ENCODE measurements at places on chromosomes 4 and X.

DNA sequence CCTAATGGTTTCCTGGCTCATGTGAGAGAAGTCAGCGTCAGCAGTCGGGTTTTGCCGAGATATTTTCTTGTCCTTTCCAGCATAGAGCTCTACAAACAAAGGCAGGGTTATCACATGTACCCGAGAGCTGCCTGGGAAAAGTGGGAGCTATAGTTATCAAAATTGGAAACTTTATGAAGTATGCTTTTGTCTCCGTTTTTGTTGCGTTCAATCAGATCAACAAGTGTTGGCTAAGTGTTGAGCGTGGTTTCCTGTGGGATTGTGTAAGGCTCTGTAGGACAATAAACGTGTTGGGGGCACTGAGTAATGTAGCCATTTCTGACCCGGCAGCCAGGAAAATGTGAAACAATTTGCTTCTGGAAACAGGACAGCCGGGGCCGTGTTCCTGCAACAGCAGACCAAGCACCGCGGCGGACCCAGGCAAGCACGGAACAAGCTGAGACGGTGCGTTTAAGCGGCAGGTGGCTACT lies at the start of gene BMX:
BMX (plus strand) TSS at position 311 of the 470 bp plus-strand sequence. CDS start 7,547 bp downstream, outside the sequence.
- DNase-seq = no peak

GRCh38 chrX:33156152-33156726 lies 55.1 kb downstream of the DMD start:
- no peak for DNase-seq

DNA sequence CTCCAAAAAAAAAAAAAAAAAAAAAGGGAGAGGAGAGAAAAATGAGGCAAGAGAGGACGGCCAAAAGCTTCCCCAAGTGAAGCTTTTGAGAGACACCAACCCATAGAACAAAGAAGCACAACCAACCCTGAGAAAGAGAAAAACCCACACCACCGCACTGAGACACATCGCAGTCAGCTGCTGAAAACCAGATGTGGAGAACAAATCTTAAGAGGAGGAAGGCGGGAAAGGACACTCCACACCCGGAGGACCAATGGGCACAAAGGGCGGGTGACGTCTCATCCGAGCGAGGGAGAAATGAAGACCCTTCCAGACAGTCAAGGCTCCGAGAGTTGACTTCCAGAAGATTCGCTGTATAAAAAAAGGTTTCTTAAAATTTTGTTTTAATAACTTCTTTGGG lies 112.1 kb downstream of the AFAP1 start:
- no peak for DNase-seq

DNA sequence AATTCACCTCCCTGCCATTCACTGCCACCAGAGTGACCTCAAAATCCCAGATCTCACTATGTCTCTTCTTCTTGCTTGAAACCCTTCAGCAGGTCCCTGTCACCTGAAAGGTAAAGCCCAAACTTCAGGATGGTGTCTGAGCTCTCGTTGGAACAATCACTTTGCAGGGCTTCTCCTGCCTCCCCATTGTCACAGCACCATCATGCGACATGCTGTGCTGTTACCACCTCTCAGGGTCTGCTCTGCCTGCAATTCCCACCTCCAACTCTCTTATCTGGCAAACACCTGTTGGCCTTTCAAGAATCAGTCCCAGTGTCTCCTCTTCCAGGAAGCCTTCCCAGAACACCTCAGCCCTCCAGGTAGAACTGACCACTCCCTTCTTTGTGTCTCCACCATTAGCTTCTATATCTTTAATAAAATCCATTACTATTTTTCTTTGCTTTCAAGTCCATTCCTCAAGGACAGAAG lies 46.2 kb downstream of the SEL1L3 start:
- DNase-seq = no peak

DNA sequence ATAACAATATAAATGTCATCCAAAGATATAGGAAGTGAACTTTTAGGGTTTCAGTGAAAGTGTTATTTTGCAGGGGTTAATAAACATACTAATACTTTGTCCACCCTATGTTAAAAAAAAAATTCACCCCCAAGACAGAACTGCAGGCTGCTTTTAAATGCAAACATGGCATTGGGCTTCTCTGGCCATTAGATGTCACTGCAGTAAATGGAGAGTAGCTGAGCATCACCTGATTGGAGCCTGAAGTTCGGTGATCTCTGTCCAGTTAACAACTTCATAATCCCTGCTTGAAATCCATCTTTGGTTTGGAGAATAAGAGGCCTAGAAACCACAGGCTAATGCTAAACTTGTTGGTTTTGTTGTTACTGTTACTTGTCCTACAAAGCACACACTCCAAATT lies 18.7 kb downstream of the SLC25A43 start:
- DNase-seq = no peak

DNA sequence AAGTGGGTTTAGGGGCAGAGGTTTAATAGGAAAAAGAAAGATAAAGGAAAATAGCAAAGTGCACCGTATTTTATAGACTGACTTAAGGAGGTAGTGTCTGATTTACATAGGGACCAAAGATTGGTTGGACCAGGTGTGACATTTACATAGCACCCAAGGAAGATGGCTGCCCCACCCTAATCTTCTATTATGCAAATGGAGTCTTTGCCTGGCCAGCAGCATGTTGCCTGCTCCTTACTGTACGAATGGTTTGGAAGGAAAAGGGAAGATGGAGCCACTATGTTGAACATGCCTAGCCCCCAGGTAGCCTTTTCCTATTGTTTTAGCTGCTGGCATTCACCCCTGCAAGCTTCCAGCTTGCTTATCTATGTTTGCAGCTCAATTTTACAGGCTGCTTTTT lies 146.2 kb upstream of the PDE5A start:
- DNase-seq = no peak

DNA sequence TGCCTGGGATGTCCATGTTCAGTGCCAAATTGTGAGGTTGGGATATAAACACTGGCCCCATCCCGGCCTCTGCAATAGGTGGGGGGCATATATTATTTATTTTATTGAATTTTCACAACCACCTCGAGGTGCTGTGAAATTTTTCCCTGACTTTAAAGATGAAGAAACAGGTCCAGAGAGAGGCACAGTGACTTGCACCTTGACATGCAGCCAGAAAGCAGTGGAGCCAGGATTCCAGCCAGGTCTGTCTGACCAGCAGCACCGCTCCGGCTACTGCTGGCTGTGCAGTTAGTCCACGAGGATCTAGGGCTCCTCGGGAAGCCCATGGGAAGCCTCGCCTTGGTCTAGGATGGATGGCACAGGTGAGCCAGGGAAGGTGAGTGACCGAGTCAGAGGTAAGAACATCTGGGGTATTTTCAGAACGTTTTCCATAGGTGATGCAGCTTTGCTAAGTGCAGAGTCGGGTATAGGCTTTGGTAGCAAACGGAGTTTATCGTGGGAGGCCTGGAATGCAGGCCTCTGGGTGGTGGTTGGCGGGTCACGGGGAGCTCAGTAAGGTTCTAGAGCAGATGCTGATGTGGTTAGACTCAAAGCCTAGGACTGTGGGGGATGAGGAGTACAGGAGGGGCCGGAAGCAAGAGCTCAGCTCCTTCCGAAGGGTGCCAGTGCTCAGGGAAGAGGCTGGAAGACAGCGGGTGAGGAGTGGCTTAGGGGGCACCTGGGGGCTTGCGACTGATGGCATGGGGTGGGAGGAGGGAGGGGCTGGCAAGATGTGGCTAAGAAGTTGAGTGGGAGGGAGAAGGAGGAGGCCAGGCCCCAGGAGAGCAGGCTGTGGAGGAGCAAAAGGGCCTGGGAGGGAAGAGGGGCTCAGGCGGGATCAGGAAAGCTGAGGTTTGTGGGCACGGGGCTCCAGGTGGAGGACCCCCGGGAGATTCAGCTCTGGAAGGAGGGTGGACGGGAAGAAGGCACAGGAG lies 107.7 kb upstream of the LRPAP1 start:
- DNase-seq = no peak

GRCh38 chrX:94655180-94655579 lies 981.2 kb downstream of the FAM133A start:
- DNase-seq = no peak

- DNase-seq = no peak
These were observed 6.8 kb downstream of the GABRA3 start for GRCh38 chrX:152444338-152444737.

- DNase-seq = no peak
These were observed 85.1 kb downstream of the PDLIM5 start for GRCh38 chr4:94536649-94537469.

GRCh38 chr4:162707962-162708361 lies 458.7 kb downstream of the NAF1 start:
- DNase-seq = no peak

- no peak for DNase-seq
These were observed 260.1 kb downstream of the EVC2 start for GRCh38 chr4:5448221-5448620.

DNA sequence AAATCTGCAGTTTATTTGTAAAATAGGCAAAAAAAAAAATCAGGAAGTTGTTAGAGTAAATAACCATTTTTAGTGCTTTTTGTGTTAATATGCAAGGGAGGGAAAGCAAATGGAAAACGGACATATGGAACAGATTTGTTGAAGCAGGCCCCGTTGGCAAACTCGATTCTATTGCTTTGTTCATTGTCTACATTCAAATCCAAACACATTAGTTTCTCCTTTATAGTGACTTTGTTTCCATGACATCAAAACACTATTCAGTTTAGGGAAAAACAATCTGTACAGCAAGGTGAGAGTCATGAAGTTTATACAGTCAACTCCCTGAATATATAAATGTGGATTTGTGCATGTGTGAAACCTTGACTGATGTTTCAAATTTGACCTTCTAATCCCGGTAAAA lies 142.2 kb downstream of the FAM47A start:
- DNase-seq = no peak

DNA sequence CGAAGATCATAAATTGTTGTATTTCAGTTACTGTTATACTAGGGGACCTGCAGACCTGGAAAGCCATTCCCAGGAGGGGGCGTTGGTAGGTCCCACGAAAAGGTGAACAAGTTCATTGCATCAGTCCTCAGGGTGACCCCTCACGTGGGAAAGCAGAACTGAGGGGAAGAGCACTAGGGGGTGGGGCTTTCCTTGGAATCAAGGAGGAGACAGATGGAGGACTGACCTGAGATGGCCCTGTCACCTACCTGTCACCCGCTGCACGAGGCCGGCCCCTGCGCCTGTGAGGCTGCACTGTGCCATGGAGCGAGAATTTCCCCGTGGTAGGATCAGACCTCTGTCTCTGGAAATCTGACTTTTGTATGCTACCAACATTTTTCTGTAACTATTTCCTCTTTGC lies 41.8 kb upstream of the CLDN24 start:
- no peak for DNase-seq

- DNase-seq = no peak
These were observed 3.2 kb upstream of the UXT start for GRCh38 chrX:47662144-47662657.

DNA sequence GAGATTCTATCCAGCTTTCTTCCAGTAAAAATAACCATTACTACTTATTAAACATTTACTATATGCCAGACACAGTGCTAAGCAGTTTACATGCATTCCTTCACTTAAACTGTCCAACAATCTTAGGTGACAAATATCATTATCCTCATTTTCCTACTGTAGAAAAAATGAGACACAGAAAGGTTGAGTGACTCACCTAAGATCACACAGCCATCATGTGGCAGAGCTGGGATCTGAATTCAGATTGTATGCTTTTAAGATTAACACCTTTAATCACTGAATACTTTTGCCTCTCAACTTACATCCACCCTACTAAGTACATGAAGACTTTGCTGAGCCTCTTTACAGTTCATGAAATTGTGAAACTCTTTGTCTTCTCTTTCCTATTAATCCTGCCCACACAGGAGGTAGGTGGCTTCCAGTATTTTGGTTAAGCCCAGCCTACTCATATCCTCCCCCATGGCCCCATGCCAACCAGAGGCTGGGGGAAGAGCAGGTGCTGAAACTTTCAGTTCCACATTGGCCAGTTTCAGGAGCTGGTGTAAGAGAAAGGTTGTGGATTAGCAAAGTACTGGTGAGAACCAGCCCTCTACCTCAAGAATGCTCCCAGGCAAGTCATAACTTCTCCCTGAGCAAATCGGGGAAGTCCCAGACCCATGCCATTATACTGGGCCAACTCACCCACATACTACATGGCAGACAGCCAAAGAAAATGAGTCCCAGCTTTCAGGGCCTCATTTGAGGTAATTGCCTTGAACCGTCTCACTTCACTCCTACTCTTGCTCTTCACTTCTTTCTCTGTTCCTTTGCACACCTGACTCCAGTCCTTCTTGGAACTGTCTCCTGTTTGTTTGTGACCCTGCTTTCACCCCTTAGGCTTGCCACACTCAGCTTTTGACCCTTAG lies 211.1 kb downstream of the GUCY2F start:
- DNase-seq = no peak

- no peak for DNase-seq
These were observed 224.5 kb upstream of the TENM3 start for GRCh38 chr4:182018691-182019090.

- DNase-seq = no peak
These were observed 58.8 kb downstream of the SPINK2 start for GRCh38 chr4:56762484-56763250.

GRCh38 chr4:76200771-76201231 lies 12.8 kb downstream of the SCARB2 start:
- no peak for DNase-seq

Data from GM12891 (cell line).